Stimulated activated CD4-positive, alpha-beta T cell treated with anti-CD3 and anti-CD28 coated beads, Interleukin-2, amount 100 ng/mL, for 48 hours (primary cell): ENCODE measurements at places on chromosomes 4 and X.
A peak's percentile ranks its signal among the peaks of the same experiment; 100 is the strongest.

GRCh38 chr4:55458611-55459010, 62.9 kb downstream of the TMEM165 start:
- no peak for DNase-seq

DNA sequence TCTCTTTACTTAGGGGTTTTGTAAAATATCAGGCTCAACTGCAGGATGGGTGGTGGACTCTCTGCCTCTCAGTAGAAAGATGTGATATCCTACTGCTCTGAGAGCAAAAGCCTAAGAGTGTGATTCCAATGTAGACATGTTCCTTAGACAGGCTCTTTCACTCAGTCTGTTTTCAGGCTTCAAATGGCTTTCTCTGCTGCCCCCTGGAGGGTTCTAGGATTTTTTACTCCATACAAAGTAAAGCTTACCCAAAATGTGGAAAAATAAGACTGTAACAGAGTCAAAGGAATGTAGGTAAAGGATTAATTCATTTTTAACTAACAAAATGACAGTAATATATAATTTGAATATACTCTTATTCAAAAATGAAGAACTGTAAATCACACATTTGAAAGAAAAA, 32.1 kb downstream of the ZGRF1 start:
- peak; percentile 14 for DNase-seq

- DNase-seq = no peak
These were observed 92.0 kb upstream of the CLCN4 start for GRCh38 chrX:10064736-10065135.

DNA sequence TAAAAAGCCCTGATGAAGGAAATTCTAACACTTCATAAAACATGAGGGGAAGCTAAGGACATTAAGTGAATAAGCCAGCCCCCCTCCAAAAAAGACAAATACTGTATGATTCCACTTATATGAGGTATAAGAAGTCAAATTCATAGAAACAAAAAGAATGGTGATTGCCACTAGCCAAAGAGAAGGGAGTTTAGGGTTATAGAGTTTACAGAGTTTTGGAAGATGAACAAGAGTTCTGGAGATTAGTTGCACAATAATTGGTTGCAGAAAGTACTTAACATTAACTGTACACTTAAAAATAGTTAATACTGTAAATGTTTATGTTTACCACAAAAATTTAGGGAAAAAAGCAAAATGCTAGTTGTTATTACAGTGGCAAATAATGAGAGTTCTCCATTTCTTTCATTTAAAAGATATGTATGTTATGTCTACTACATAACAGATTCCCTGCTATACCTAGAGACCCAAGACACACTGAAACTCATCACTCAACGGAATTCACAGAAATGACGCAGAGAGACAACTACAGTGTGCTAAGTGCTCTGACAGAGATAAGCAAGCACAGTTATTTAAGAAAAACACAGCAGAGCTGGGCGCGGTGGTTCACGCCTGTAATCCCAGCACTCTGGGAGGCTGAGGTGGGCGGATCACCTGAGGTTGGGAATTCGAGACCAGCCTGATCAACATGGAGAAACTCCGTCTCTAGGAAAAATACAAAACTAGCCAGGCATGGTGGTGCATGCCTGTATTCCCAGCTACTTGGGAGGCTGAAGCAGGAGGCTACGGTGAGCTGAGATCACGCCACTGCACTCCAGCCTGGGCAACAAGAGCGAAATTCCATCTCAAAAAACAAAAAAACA, 37.2 kb downstream of the EIF4E start:
- DNase-seq = no peak

DNA sequence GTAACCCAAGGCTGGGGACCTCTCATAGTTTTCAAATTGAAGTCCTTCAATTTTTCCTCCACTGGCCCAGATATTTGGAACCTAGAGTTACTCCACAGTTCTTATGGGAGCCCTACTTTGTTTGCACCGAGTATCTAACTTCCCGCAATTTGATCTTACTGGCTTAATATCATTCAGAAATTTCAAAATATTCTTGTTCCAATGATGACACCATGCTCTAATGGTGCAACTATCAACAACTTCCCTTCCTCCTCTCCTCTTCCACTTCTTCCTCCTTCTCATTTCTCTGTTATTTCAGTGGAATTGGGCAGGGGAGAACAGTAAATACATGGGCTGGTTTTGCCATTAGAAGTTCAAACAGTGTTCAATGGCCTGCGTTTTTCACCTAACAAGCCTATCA, 20.2 kb downstream of the PDCL2 start:
- no peak for DNase-seq

- no peak for DNase-seq
These were observed 146.4 kb upstream of the DIAPH2 start for GRCh38 chrX:96538104-96538725.

DNA sequence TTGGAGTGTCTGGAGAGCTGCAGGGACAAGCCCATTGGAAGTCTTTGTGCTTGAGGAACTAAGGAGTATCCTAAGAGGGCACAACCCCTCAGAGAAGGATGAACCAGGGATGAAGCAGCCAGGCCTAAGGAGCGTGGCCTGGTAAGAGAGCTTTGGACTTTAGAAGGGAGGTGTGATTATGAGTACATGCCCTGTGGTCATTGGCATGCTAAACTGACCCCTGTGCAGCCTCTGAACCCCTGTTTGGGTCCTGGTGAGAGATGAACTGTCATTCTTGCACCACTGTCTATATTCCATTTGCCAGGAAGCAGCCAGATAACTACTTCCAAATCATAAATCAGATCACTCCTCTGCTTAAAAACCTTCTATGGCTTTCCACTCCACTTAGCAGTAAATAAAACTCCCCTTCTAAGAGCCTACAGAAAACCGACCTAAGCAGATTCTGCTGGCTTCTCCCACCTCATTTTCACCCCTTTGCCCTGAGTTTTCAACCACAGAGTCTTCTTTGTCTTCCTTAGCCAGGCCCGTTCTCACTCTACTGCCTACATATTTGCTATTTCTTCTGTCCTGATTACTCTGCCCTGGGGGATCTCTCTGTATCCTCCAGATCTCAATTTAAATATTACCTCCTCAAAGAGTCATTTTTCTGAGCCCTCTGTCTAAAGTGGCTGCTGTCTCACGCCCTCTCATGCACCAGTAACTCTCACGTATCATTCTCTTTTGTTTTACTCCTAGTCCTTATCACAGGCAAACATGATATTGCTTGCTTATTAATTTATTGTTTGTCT, 56.7 kb downstream of the MID1IP1 start:
- DNase-seq = no peak

DNA sequence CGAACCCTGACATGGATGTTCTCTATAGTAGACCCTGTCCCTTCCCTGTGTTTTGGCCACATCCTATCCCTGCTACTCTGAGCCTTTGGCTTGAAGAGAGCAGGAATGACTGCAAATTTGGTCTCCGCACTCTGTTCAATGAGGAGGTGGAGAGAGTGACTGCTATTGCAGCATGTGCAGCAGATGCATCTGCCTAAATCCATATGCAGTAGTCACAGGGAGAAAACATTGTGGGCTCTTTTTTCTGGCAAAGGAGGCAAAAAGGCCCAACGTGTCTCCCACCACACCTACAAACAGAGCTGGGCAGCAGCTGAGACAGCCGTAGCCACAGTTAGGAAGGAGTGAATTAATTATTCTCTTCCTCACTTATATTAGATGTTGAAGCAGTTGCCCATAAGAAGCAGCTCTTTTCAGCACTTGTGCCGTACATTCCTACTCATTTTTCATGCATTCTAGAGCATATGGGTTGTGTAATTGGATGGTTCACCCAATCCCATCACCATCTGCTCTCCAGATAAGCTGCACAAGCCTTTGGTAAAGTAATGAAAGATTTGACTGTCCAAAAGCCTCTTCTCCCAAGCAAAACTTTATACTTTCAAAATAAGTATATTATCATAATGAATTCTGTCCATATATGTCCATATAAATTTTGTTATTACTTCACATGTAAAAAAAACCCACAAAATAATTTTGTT, 147.9 kb upstream of the FAM47A start:
- DNase-seq = no peak

DNA sequence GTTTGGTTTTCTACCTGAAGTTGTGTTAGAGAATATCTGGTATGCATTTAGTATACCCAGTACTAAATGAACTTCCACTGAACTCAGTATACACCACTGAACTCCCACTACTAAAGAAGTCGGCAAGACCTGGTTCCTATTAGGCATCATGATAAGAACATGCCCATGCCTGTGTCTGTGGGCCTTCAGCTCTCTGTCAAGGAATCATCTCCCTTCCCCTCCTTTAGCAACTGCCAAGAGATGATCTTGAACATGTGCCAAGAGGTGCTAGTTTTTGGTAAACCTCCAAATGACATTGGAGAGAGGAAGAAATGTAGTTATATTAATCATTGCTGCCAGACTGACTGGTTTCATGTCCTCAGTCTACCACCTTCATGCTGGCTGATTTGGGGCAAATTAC, 113.2 kb downstream of the ATP10D start:
- no peak for DNase-seq

DNA sequence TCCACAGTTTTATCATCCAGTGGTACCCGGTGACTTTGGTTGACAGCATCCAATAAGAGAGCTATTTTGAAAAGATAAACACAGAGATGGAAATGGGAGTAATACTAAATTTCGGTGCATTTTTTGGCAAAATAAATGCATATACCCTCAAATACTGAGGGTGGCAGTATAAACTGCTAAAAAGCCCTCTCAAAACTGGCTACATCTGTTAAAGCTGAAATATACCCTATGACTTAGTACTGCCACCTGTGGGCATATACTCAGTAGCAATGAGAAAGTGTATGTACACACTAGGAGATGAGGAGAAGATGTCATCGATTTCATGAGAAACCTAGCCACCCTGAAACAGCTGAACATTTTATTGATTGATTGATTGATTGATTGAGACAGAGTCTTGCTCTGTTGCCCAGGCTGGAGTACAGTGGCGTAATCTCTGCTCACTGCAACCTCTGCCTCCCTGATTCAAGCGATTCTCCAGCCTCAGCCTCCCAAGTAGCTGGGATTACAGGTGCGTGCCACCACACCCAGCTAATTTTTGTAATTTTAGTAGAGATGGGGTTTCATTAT, 12.2 kb upstream of the TMEM128 start:
- DNase-seq = no peak

- DNase-seq = no peak
These were observed 19.9 kb downstream of the SORCS2 start for GRCh38 chr4:7212101-7212674.

DNA sequence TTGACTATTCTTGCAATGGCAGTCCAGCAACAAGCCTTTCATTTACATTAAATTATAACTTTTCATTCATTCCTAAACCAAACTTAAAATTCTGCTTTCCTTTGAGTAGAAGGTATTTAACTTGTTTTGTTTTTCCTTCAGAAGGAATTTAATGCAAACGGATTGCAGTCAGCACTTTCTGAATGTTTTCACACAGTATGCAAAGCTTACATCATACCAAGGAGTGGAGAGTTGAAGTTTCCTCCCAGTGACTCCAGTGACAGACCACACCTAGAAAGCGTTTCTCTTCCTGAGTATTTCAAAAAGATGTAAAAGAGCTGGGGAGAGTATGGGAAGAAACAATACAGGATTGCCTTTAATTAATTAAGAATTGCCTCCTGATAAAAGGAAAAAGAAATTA, 8.1 kb downstream of the EPGN start:
- DNase-seq = no peak

GRCh38 chr4:138999666-139000065, 15.9 kb upstream of the NOCT start:
- no peak for DNase-seq

DNA sequence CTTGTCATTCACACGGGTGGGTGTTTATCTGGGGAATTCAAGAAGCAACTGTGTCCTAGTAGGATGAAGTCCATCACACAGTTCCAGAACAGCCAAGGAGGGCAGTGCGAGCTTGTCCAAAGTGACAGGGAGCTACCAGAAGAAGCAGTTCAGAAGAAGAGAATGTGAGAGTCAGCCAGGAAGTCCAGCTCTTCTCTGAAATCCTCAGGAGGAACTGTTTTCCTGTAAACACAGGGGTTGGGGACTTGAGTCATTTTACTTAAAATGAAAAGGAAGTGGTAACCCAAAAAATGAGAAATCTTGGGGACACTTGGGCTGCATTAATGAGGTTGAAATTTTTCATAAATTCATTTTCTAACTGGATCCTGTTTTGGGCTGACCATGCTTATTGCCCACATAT, 8.2 kb upstream of the TLR10 start:
- no peak for DNase-seq

GRCh38 chr4:70979445-70980008, 13.9 kb upstream of the DCK start:
- DNase-seq = no peak

GRCh38 chrX:70132877-70133302, 357 bp upstream of the IGBP1 start:
- no peak for DNase-seq

GRCh38 chr4:177006331-177006730, 213.6 kb upstream of the VEGFC start:
- DNase-seq = no peak

DNA sequence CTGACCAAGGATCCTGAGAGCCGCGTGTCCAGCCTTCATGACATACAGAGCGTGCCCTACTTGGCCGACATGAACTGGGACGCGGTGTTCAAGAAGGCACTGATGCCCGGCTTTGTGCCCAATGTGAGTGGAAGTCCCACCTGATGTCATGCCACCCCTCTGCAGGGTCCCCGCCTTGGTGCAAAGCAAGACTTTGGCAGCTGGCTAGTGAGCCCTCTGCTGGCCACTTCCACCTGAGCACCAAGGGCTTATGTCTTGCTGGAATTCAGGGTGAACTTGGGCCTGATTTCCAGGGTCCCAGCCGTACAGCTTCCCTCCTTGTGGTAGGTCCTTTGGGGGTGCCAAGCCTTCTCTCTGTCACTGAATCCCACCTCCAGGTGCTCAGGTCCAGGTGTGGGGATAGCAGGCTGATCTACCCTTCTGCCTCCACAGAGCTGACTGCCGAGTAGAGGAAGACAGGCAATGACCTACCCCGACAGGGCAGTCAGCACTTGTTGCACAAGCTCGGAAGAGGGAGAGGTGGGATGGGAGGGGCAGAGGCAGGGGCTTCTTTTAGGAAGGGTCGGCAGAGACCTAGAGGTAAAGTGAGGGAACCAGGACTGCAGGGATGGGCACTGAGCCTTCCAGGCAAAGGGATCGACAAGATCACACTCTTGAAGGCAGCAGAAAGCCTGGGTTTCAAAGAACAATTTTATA, 248.1 kb downstream of the EVC2 start:
- DNase-seq = no peak

GRCh38 chr4:104941661-104942062, 205.0 kb upstream of the TET2 start:
- DNase-seq = no peak
